ENCODE measurements at places on chromosomes 2 and 18.
A peak's percentile ranks its signal among the peaks of the same experiment; 100 is the strongest.

- DNase-seq: no peak
These were observed 72.0 kb upstream of the FN1 start for GRCh38 chr2:215507836-215508235.

DNA sequence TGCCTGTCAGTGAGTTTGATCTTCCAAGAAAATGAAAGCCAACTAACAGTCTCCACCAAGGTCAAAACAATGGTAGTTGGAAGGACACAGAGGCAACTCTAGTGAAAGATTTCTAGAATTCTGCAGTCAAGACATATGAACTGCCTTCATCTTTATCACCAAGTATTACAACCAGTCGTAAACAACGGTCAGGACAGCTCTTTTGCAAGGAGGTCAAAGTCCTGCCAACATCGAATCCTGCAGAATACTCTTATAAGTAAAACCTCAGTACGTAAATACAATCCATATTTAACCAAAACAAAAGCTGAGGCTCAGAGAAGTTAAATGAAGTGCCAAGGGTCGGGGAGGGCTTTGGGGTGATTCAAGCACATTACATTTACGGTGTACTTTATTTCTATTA is 3.1 kb downstream of the FEZ2 start:
- no peak for DNase-seq

DNA sequence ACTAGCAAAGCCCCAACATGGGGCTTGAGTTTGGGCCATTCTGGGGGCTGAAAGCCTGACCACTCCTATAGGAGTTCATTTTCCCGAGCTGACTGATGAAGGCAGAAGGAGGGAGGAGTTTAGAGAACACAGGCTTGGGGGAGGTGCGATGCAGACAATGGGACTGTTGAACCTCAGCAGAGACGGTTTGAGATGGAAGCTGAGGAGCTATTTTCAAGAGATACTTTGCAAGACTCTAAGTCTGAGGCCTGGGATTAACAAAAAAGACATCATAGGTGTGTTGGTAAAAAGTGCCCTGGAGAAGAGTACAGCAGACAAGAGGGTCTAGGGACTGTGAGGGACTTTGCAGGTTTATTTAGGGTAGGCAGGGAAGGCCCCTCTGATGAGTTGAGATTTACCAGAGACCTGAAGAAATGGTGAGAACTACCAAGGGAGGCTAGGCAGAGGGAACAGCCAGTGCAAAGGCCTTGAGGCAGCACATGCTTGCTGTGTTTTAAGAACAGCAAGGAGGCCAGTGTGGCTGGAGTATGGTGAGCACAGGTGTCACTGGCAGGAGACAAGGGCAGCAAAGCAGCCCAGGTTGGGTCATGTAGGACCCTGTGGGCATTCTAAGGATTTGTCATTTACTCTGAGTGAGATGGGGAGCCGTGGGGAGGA is 31.6 kb downstream of the PCBP1 start:
- no peak for DNase-seq

DNA sequence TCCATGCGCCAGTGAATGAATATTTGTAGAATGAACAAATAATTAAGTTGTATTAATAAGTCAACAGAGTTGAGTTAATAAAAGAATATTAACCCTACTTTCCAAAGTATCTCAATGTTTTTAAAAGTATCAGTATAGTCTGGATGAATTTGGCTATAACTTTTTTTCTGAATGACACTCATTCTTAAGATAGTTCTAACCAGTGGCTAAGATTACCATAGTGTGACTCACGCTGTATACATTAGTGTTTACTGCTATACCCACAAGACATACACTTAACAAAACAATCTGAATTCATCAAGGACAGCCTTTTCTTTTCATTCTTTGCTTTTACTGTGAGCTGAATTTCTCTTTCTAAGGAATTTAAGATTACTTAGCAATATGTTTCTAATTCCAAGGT is 77.0 kb upstream of the PDE1A start:
- no peak for DNase-seq

DNA sequence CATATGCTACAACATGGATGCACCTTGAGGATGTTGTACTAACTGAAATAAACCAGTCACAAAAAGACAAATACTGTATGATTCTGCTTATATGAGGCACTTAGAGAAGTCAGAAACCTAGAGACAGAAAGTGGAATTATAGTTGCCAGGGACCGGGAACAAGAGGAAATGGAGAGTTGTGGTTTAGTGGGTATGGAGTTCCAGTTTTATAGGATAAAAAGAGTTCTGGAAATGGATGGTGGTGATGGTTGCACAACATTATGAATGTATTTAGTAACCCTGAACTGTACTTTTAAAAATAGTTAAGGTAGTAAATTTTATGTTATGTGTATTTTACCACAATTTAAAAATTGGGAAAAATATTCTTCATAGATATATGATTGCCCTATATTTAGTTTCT is 97.7 kb downstream of the DPP4 start:
- no peak for DNase-seq

DNA sequence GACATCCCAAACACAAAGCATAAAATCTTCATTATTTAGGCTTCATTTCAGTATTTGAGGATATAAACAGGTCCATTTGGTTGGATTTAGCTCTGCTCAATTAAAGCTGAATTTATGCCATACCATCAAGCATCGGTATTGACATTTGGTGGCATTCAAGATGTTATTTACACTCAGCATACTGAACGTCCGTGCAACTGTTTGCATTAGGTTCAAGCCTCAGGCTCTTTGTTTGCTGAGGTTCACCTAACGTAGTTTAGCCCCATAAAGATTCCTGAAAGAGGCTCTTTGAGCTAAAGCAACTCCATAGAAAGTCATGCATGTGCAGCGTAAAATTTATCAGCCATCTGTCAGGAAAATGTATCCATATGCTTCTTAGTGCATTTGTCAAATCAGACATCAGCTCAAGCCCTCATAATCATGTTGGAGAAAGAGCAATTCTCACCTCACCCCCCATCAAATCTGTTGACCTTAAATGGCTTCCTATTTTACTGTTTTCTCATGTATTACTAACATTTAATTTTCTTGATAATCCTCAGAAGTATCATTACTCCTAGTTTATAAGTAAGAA is 366.9 kb downstream of the EPHA4 start:
- peak; percentile 62 for DNase-seq

- no peak for DNase-seq
These were observed 1.9 kb downstream of the MAB21L4 start for GRCh38 chr2:240894006-240894405.

- no peak for DNase-seq
These were observed 33.9 kb upstream of the CCDC102B start for GRCh38 chr18:68764016-68764415.

- DNase-seq: no peak
These were observed 136.2 kb downstream of the FMNL2 start for GRCh38 chr2:152470861-152471854.

DNA sequence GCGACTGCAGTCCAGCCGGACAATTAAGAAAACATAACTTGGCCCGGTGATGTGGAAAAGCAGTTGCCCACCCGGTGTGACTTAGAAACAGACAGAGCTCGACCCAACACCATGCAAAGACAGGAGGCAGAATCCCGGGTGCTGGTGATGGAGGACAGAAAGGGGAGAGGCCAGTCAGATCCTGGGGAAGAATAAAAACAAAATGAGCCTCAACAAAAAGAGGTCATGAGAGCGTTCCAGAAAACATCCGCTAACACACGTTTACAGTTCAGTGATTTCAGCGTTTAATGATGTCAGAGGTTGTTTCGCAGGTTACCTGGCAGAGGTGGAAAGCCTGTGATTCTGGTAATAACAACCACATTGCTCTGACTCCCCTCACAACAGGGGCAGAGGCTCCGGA is 111.9 kb downstream of the OSR1 start:
- no peak for DNase-seq

DNA sequence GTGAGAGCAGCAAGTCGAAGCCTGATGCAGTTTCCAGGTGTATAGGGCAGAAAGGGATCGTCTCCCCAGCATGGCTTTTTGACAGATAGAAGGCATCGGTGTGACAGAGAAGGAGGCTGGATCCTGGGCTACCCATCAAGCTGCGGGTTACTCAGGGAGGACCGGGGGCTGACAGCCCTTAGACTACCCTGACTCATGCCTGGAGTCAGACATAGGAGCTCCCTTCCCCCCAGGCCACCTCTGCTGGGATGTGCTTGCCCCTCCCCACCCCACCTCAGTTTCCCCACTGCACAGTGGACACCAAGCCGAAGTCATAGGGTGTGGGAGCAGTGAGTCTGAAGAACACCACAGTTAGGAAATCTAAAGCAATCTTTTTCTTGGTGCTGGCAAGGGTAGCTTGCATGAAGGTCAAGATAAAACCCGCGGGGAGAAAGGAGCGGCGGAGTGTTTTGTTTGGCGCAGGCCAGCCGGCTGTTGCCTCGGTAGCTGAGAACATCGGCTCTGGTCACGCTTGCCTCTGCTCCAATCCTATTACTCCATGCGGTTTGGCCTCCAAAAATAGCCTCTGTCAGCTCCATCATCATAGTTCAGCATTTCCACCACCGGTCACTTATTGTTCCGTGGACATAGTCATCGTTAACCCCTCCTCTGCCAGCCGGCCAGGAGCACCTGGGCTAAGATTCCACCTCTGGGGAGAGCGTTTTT is 169.2 kb upstream of the GLI2 start:
- DNase-seq: no peak

GRCh38 chr2:39447266-39448168 is 10.4 kb upstream of the MAP4K3 start:
- DNase-seq: no peak

- no peak for DNase-seq
These were observed 436.6 kb downstream of the IRS1 start for GRCh38 chr2:226362980-226363379.

DNA sequence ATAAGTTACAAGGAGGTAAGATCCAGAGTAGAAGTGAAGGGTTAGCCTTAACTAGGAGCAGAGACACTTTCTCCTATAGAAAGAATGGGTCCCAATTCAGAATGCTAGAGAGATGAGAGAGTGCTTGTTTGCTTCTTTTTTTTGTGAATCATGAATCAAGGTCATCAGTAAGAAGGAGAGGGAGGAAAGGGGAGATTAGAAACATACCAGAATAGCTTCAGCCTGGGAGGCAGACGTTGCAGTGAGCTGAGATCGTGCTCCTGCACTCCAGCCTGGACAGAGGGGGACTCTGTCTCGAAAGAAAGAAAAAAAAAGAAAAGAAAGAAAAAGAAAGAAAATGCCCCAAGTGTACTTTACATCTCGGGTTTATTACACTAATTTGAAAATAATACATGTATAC is 55.8 kb upstream of the SLC35F5 start:
- no peak for DNase-seq

GRCh38 chr2:146651361-146651760 is 1193.5 kb upstream of the ACVR2A start:
- no peak for DNase-seq

- DNase-seq: no peak
These were observed 33.8 kb downstream of the KCNS3 start for GRCh38 chr2:17912266-17912691.

DNA sequence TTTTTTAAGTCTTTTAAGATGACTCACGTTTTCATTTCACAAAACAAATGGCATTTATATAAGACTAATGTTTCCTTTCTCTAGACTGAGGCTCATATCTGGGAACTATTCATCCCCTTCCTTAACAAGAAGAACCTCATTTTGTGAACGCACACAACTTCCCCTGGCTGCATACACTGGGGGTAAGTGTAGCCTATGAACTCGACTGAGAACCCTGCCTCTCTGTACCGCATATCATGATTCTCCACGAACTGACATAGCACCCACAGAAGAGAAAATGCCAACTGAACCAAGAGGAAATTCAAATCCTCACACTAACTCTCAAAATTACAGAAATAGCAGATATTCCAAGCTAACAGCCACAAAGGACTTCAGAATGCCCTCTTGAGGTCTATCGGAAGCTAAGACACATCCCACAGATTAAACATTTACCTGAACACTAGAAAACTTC is 236.7 kb downstream of the TCF4 start:
- no peak for DNase-seq

GRCh38 chr2:46555011-46555410 is 75.6 kb downstream of the TMEM247 start:
- DNase-seq: no peak

DNA sequence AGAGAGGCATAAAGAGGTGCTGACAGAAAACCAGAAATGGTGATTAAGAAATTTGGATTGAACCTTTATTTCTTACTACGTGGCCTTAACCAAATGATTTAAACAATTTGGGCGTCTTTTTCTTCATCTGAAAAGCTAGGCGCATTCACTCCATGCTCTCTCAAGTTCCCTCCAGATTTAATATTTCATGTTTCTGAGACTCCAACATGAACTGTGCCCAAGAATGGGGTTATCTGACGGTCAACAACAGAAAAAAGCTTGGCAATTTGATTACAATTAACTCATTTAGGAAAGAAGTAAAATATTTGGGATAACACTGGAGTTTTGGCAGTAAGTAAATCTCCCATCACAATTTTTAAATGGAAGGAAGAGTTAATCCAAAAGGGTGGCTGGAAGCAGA is 345.4 kb downstream of the ARHGAP15 start:
- no peak for DNase-seq

- no peak for DNase-seq
These were observed 441.7 kb upstream of the SOX11 start for GRCh38 chr2:5250482-5250881.

- no peak for DNase-seq
These were observed 61.4 kb downstream of the TTC39C start for GRCh38 chr18:24075767-24076597.

GRCh38 chr18:24157855-24158254 is 19.0 kb downstream of the CABYR start:
- no peak for DNase-seq

GRCh38 chr2:10529611-10530010 is 81.5 kb upstream of the ODC1 start:
- DNase-seq: no peak

DNA sequence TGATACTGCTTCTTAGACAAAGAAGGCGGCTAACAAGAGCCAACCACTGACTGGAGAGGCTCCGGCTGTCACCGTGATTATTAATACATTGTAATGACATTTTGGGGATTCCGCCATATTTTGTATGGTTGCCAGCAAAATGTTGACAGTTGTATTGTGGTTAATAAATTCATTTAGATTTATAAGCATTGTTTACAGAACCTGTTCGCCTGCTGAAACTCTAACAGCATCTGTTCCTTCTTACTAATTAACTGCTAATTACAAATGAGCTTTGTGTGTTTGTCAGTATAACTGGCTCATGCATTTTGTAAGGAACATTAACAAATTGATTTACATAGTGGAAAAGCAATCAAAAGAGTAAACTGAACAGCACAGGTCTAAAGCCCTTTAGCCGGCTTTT is 332.4 kb downstream of the GBX2 start:
- DNase-seq: no peak

DNA sequence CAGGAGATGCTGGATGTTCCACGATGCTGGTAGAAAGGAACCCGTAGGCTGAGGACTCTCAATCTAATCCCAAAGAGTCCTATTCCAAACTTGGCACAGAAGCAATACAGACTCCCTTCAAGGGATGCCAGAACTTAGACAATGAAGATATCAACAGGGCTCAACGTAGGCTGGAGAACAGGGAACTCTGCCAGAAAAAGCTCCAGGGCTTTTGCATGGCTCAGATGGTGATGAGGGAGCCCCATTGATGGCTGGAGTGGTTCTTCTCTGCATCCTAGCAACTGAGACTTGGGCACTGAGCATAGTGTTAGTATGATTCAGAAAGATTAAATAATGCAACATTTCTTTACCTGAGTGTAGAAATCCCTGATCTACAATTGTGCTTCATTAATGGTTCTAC is 117.2 kb upstream of the NCK2 start:
- DNase-seq: no peak

- DNase-seq: no peak
These were observed 91.9 kb downstream of the TWIST2 start for GRCh38 chr2:238939521-238940403.

Data from NCI-H1092 treated with DMSO at 0.1 percent for 48 hours (cell line).